Brain microvascular endothelial cell (primary cell): ENCODE measurements at places on chromosomes 7 and 10.

- DNase-seq: no peak
These were observed 40.8 kb downstream of the TBXAS1 start for GRCh38 chr7:139869886-139870285.

DNA sequence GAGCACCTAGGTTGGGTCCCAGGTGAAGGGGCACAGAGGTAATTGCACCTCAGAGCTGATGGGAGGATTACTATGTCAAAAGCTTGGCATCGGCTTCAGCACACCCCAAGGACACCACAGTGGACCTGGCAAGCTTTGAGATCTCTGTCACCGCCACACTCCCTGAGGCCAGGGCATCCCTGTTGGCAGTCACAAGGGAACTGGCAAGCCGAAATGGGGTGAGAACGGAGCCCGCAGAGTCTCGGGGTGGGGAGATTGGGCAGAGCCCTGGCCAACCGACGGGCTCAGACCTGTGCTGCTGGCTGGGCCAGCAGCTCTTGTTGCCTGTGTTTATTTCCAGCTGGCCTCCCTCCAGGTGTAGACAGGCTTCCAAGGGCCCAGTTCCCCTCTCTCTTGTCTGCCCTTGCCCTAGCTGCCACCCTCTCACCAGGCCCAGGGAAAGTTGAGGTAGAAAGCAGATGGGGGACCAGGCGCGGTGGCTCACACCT lies 2.5 kb downstream of the HSPB1 start:
- no peak for DNase-seq

- DNase-seq: no peak
These were observed 242.4 kb downstream of the KIAA1217 start for GRCh38 chr10:24451325-24451820.

- DNase-seq: no peak
These were observed 44.2 kb downstream of the MRPL32 start for GRCh38 chr7:42976371-42976770.

DNA sequence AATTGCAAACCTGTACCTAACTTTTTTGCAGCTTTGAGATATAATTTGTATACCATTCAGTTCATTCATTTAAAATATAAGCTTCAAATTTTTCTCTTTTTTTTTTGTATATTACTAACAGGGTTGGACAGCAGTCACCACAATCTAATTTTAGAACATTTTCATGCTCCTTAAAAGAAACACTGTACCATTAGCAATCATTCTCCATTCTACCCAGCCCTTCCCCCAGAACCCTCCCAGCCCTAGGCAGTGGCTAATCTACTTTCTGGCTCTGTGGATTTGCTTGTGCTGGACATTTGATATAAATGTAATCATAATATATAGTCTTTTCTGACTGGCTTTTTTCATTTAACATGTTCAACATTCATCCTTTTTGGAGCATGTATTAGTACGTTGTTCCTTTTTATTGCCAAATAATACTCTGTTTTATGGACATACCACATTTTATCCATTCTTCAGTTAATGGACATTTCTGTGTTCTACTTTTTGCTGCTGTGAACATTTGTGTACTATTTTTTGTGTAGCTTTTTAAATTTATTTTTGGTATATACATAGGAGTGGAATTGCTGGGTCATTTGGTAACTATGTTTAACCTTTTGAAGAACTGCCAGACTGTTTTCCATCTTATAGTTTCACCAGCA lies 40.9 kb upstream of the ST7 start:
- DNase-seq: no peak

DNA sequence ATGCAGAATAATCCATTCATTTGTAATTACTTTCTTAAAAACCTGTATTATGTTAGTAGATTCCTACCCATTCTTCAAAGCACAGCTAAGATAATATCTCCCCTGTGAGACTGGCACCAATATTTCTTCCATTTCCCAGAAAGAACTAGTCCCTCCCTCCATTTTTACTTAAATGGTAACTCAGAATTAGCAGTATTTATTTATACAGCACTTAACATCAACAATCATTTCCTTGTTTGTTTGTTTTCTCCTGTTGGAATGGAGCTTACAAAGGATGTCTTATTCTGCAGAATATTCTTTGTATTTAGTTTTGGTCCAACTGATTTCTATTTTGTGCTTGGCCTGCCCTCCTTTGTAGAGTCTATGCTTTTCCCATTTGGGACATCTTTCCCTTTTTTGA lies 32.1 kb upstream of the PTPN12 start:
- no peak for DNase-seq

DNA sequence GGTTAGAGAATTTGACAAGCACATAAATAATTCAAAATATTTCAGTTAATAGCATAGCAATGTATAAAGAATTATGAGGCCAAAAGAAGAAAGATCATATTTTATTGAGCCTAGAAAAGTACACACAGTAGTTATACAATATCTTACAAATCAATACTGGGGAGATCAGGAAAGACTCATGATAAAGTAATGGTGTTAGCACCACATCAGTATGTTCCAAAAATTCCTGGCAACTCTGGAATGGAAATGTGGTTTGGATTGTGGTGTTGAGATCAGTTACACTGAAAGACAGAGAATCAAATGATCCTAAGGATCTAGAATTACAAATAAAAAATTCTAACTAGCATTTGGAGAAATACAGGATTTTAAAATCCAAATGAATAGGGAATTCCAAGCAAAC lies 420.5 kb upstream of the CNTNAP2 start:
- DNase-seq: no peak

- no peak for DNase-seq
These were observed 87.3 kb downstream of the PAXIP1 start for GRCh38 chr7:154915600-154915999.

GRCh38 chr10:90227217-90227656 lies 525.8 kb downstream of the KIF20B start:
- DNase-seq: peak; percentile 89

DNA sequence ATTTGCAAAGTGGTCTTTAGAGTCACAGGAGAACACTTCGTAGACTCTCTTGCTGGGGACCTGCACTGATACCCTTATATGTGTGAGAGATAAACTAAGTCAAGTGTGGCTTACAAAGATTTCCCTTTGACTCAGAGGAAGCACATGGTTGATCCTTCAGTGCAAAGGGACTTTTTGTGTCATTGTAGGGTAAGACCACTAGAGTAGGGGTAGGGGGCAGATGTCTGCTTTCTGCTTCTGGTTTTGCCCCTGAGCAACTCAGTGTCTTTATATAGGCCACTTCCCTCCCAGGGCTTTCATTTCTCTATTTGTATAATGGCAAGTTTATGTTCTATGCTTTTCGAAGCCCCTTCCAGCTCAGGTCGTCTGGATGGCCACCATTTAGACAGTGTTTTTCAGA lies 281.7 kb downstream of the SORCS3 start:
- no peak for DNase-seq

- no peak for DNase-seq
These were observed 1326.4 kb upstream of the SORCS1 start for GRCh38 chr10:108490944-108491343.

DNA sequence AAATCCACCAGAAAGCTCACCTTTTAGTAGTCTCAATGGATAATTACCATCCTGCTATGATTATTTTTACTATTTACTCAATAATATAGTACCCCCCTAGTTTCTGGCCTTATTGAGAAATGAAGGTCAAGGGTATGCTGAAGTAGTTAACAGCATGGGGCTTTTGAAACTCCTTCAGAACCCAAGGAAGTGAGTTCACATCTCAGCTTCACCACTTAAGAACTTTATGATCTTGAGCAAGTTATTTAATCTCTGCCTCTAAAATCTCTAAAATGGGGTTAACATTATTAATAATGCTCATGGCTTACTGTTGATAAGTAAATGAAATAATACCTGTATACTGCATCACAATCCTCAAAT lies 5.8 kb downstream of the MTPN start:
- DNase-seq: no peak

DNA sequence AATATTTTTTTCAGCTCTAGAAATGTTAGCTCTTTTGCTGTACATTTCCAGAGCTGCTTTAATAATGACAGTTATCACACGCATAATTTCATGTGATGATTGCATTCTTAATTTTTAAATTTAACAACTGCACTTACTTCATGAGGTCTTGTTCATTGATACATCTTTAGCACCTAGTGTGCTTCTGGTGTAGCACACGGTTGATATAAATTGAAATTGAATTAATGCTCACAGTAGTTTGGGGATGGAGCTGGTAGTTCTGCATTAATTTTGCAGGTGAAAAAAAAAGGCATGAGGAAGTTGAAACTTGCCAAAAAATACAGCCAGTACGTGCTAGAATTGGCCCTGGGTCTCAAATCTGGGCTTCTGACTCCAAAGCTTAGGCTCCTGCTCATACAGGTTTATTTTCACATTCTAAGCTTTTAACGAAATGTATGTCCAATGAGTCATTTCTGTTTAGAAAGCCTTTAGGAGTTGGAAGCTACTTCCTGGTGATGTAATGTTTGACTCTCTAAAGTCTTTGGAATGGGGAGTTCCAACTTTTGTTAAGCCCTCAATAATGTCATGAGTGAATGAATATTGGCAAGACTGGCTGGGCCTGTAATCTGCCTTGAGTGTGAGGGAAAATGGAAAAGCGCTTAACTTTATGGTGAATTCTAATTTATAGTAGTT lies 62.5 kb downstream of the DAGLB start:
- DNase-seq: peak; percentile 72

DNA sequence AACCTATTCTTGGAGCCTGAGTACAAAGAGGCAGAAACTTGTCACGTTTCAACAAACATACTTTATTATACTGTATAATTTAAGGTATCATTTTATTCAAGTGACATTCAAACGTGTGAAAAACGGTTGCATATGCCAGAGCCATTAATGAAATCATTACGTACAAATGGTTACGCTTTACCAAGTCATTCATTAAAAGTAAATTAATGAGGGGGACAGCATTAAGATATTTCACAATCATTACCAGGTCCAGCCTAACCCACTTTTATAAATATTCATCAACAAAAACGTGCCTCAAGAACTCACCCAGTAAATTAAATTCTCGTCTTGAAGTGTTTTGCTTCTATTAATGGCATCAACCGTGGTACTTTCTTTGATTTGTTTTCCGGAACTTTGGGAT lies 253.0 kb downstream of the RPS24 start:
- no peak for DNase-seq

- DNase-seq: no peak
These were observed 143.8 kb upstream of the RHEB start for GRCh38 chr7:151663382-151664100.

GRCh38 chr10:76729841-76730487 lies 907.6 kb downstream of the KCNMA1 start:
- no peak for DNase-seq

DNA sequence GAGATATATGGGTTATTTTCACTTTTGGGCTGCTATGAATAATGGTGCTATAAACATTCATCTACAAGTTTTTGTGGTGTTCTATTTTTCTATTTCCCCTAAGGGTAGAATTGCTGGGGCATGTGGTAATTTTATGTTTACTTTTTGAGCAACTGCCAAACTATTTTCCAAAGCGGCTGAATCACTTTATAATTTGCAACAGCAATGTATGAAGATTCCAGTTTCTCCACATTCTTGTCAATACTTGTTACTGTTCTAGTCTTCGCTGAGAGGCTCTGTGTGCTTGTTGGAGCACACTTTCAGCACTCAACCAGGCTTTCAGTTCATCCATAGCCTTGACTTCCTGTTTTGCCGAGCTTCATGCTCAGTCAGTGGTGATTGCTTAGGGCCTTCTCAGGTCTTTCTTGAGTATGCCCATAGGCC lies 39.0 kb downstream of the ADK start:
- peak; percentile 80 for DNase-seq

DNA sequence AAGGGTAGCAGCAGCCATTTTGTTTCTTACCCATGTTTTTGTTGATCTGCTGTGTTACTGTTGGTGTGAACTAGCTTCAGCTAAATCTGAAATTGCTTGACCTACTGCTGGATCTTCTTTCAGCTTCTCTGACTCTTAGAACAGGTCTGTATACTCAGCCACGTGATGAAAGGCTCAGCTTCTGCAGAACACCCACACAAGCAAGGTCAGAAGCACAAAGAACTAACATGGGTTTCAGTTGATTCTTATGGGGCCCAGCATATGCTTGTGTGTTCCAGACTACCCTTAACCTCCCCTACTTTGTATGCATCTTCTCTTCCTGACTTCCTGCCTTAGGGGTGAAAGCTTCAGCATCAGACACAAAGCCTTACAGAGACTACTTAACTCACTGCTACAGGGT lies 186.8 kb downstream of the HGF start:
- DNase-seq: no peak

DNA sequence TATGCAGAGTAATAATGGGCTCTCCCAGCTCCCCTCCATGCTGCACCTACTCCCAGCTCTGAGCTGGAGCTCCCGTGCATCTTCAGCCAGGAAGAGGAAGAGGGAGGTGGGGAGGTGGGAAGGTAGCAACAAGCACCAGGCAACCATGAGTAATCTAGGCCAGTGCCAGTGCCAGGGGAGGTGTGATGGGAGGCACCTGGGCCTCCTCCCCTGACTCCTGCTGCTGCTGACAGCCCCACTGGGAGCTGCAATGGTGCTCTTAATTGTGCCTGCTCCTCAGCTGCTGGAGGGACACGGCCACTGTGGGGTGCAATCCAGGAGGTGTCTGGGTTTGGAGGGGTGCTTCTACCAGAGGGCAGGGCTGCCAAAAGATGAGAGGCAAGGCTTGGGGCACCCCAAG lies 243.0 kb downstream of the PLXNA4 start:
- no peak for DNase-seq

GRCh38 chr7:69217516-69218350 lies 380.5 kb upstream of the AUTS2 start:
- no peak for DNase-seq
